ENCODE measurements at places on chromosomes 3 and 15.

- DNase-seq: no peak
These were observed 37.4 kb downstream of the CPN2 start for GRCh38 chr3:194313560-194314387.

GRCh38 chr3:77320514-77320913, 280.6 kb downstream of the ROBO2 start:
- DNase-seq: no peak

DNA sequence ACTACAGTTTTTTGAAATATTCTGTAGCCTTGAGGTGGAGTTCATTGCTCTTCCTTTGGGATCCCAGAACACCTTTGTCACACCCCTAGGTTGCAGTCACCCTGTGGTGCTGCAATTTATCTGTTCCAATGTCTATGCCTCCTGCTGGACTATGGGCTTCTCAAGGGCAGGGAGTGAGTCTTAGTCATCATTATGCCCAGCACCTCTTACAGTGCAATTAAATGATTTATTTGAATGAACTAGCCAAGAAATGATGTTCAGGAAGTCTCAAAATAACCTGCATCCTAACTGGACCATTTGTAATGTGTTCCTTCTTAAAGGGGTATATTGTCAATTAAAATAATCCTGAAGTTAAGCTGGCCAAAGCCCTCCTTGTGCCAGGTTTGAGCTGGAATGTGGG, 28.5 kb downstream of the SHC4 start:
- no peak for DNase-seq

DNA sequence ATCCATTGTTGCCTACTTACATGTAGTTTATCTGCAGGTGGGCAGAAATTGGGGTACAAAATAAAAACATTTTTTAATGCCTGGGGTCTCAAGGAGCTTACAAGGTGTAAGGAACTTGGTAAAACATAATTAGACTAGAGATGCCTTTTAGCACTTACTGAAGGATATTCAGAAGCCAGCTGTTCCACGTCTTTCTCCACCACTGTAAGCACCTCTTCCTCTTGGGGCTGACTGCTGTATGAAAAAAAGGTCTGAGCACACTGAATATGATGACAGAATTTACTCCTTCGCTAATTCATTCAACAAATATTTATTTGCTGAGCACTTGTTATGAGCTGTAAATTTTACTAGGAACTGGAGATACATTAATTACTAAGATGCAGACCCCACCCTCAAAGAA, 539.1 kb downstream of the UNC13C start:
- DNase-seq: no peak

GRCh38 chr3:191383124-191383523, 52.8 kb upstream of the UTS2B start:
- peak; percentile 10 for DNase-seq

DNA sequence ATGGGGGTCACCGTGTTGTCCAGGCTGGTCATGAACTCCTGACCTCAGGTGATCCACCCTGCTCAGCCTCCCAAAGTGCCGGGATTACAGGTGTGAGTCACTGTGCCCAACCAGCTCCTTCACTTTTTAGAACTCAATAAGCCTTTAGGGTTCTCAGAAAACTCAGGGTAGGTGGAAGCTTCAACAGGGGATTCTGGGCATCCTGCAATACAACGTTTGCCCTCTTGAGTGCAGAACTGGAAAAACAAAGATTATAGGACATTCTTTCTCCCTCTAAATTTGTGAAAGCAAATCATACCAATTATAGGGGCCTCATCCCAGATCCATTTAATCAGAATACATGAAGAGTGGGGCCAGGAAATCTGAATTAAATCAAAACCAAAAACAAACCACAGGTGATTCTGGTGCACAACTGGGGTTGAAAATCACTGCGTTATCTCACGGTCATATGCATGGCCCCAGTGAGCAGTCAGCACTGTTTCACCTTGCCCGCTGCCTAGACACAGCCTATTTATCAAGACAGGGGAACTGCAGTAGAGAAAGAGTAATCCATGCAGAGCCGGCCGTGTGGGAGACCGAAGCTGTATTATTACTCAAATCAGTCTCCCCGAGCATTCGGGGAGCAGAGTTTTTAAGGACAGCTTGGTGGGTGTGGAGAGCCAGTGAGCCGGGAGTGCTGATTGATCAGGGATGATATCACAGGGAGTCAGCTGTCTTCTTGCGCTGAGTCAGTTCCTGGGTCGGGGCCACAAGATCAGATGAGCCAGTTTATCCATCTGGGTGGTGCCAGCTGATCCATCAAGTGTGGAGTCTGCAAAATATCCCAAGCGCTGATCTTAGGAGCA, 58.4 kb downstream of the TMEM44 start:
- DNase-seq: no peak

DNA sequence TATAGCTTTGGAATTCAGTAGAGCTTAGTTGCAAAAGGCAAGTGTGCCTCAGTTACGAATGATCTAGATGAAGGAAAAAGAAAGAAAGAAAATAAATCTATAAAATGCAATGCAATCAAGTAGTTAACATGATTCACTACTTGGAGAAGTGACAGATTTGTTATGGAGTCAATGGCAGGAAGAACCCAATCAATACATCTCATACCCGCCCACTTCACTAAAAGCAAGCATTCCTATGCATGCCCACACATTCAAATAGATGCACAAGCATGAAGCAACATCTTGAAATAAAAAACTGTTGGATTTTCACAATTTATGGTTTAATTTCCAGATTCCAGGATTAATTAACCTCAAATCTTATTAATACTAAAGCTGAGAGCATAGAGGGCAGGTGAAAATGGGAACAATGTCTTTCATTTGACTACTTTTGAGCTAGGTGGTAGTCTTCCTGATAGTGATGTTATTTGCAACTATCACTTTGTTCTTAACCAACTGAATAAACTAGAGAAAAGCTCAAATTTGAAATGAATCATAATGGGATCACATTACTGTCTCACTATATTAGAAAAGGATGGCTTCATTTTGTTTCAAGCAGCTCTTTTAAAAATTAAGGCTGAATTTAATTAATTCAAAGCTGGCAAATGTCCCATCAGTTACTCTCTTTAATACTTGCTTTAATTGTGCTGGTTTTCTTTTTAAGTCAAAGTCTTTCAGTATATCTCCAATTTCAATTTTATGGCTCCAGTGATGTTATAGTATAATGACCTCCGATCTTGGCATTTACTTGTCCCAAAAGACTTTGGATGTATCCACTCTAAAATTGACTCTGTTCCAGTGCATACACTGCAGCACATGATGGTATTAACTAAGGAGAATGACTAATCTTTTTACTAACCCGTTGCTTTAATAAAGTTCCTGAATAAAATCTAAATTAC, 46.7 kb upstream of the CCDC50 start:
- no peak for DNase-seq

DNA sequence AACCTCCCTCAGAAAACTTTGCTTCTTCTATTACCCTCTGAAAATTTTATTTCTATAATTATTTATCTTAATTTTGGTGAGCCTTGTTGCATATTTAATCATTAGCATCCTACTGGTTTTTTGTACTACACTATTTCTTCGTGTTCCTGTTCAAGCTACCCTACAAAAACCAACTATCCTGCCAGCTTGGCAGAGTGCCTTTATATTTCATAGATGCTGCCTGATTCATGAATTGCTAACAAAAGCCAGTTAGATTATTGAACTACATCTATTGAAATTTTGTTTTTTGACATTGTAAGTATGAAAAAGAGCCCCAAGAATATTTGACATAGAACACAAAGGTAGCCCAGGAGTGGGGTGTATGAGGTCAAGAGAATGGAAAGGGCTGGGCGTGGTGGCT, 78.9 kb downstream of the CD200R1L start:
- DNase-seq: no peak

DNA sequence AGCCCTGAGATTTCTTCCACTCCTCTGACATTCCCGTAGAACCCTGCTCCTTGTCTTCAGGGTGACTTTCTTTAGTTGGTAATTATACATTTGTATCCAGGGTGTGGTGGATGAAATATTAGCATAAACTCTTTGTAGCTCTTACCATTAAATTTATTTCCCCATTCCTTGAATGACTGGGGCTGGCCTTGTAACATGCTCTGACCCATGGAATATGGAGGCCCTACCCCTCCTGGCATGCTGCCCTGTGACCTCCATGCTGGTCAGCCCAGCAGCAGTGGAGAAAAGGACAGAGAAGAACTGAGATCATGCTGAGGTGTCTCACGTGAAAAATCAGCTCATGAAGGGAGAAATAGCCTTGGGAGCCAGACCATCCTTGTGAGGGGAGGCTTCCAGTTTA, 96.1 kb upstream of the PROK2 start:
- DNase-seq: no peak

- DNase-seq: no peak
These were observed 10.6 kb downstream of the HCN4 start for GRCh38 chr15:73357999-73358665.

DNA sequence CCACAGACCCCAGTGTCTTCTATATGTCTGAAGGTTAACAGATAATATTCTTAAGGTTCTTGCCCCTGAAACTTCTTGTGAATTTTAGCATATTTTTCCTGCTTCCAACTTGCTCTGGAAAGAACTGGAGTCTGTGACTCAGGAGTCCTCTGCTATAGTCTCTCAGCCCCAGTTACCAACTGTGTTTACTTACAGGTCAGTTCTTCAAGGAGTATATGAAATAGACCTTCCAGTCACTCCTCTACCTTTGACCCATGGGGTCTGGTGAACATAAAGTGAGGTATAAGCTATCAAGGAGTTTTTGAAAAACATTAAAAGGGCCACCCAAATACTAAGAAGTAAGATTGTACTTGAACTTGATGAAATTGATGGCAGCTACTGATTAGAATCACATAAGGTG, 139.2 kb upstream of the ROPN1 start:
- DNase-seq: no peak

- no peak for DNase-seq
These were observed 362.9 kb upstream of the RBMS3 start for GRCh38 chr3:28917895-28918475.

GRCh38 chr3:57951066-57951882, 56.9 kb upstream of the FLNB start:
- DNase-seq: peak; percentile 84

DNA sequence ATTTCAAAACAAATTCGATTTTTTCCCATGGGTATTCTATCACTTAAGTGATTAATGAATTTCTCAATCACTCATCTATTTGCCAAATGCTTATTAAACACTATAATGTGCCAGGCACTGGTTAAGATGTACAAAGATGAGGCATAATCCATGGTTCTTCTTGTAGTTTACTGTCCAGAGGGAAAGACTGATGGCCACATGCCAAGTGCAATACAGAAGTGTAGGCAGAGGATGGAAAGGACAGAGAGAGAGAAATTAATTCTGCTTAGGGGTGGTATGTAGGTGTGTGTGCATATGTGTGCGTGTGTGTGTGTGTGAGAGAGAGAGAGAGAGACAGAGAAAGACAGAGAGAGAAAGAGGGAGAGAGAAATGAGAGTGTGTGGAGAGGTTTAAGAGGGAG, 120.8 kb upstream of the CCNL1 start:
- no peak for DNase-seq

- DNase-seq: no peak
These were observed 16.1 kb downstream of the HMG20A start for GRCh38 chr15:77436822-77437221.

- no peak for DNase-seq
These were observed 68.5 kb downstream of the WWTR1 start for GRCh38 chr3:149589332-149589731.

- DNase-seq: no peak
These were observed 54.2 kb downstream of the OSTN start for GRCh38 chr3:191253089-191253799.

- no peak for DNase-seq
These were observed 9.1 kb downstream of the ACTC1 start for GRCh38 chr15:34786206-34786605.

DNA sequence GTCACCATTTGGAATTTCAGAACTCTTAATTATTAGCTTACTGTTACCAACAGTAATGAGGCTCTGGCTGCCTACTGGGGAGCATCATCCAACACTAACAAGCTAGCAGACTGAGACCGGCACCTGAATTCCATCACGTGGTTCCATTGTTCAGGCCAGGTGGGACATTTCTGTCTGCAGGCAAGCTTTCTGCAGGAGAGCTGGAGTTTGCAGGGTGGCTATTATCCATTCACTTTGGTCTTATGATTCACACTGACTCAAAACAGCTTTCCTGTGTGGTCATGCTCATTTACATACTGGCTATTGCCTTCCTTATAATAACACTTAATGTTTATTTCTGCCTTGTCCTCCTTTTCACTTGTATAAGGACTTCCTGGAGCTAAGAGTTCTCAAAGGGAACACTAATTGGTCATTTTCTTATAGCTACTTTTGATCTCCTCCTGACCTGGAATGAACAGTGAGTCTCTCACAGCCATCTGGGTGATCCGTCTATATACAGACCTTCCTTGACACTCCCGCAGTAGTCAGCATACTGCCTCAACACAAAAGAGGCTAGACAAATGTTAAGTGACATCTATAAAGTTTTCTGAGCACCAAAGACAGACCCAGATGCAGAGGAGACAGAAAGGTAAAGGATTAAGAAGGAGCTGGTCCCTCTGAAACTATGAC, 695.4 kb downstream of the FHIT start:
- DNase-seq: peak; percentile 26

DNA sequence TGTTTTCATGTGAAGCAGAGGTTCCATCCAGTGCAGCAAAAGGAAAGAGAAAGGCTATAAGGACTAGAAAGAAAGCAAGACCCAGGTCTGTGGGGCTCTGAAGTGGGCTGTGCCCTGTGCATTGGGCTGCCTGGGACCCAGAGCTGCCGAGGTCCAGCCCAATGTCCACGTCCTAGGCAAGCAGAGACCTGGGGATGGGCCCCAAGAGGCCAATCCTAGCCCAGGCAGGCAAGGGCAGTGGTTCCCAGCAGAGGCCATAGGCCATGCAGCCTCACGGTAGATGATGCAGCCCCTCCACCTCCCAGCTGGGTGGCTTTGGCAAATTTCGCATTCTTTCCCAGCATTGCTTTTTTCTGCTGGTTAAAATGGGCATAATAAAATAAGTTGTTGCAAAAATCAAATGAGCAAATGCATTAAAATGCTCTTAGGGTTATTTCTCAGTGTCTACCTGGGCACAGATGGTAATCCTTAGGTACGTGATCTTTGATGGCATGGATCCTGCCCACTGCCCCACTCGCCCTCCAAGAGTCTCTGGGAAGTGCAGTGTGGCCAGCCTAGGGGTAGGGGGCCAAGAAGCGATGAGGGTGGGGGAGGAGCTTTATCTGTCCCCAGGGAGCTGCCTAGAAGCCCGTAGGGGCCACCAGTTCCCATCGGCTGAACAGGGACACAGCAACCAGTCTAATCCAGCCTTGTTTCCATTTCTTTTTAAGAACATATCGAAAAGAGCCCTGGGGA, 22.3 kb upstream of the GP9 start:
- no peak for DNase-seq

DNA sequence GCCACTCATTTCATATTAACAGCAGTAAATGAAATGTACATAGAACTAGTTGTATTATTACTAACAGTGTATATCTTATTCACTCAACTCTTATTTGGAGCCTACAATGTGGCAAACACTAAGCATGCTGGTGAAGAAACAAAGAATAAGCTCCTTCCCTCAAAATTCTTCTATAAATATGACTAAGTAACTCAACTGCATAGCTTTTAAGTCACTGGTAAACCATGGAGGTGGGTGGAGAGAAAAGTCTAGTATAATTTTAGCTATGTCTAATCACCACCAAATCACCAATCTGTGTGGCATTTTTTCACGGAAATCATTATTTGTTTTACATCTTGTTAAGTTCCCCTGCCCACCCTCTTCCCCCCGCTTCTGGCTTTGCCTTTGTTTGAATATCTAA, 17.5 kb downstream of the COPS2 start:
- DNase-seq: peak; percentile 9
